LoVo (cell line): ENCODE measurements at places on chromosomes 12 and 14.

- peak; percentile 29 for DNase-seq
Measured at GRCh38 chr14:50410921-50411320, 14.2 kb upstream of the CDKL1 start.

DNA sequence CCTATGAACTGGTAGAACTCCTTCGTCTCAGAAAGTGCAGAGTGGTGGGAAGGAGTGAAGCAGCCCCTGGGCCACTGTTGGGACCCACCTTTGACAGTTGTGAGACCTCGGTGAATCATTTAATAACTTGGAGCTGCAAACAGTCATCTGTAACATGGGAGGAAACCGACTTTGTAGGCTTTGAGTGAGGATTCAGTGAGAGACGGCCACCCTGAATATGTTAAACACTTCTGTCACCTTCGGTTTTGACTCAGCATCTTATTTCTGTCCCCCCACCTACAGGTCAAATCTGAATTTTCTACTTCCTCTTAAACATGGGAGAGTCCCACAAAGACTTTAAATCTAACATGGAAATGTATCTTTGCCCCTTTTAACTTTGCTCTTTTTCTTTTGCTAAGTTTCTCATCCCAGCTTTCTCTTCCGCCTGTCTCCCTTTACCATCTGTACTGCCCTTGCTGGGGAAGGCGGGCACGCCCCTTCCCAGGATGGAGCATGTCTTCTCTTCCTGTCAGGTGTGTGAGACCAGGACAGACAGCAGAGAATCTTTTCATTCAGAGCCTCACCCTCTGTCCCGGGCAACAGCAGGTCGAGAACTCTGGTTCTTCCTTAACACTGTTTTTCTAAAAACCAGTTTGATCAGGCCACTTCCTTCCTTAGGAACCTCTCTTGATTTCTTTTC lies 37.1 kb downstream of the ZC3H14 start:
- no peak for DNase-seq

DNA sequence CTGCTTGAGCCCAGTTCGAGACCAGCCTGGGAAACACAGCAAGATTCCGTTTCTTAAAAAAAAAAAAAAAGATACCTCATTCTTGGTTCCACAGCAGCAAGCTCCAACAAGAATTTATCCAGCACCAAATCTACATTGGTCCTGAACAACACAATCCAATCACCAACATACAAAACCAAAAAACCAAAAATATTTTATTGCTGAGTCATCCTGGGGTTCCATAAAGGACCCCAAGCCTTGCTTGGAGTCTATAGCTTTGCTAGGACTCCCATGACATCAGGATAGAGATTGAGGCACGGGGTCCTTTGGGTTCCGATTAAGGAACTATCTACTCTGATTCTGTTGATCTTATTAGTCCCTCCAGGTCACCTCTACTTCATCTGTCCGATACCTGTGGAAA lies 7.7 kb downstream of the OSGEP start:
- no peak for DNase-seq

GRCh38 chr14:38994731-38995130 lies 108.3 kb downstream of the SEC23A start:
- no peak for DNase-seq

DNA sequence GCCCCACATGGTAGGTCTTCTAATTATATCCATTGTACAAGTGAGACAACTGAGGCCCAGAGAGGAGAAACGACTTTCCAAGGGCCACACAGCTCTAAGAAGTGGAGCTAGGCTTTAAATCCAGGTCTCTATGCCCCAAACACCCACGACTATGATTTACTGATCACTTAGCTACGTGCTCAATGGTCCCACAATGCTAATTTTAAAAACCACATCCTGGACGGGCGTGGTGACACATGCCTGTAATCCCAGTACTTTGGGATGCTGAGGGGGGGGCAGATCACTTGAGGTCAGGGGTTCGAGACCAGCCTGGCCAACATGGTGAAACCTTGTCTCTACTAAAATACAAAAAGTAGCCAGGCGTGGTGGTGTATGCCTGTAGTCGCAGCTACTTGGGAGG lies 8.4 kb upstream of the MLEC start:
- DNase-seq: no peak

- no peak for DNase-seq
Measured at GRCh38 chr14:50865391-50866076, 6.3 kb upstream of the ABHD12B start.

GRCh38 chr14:71591929-71592328 lies 340.3 kb upstream of the RGS6 start:
- DNase-seq: peak; percentile 13

DNA sequence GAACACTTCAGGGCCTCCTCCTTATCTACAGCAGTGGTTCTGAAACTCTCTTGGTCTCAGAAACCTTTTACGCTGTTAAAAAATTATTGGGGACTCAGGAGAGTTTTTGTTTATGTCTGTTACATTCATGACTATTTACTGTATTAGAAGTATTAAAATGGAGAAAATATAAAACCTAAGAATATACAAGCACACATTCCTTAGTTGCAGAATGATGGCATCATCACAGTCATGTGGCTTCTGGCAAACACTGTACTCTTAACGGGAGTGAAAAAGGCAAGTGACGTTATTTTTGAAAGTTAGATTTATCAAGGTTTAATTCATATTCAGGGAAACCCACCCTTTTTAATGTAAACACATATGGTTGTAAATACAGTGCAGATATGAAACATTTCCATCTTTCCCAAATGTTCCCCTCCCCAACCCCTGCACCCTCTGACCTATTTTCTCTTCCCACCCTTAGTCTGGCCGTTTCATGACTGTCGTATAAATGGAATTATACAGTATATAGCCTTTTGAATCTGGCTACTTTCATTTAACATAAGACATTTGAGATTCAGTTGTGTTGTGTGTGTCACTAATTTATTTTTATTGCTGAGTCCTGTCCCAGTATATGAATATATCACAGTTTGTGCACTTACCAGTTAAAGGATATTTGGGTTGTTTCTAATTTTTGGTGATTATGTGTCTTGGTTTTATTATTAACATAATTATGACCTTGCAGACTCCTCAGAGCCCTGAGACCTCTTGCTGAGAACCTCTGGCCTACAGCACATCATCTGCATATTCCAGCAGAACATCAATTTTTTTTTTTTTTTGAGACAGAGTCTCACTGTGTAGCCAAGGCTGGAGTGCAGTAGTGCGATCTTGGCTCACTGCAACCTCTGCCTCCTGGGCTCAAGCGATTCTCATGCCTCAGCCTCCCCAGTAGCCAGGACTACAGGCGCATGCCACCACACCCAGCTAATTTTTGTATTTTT lies 457.0 kb downstream of the PCNX1 start:
- DNase-seq: no peak

DNA sequence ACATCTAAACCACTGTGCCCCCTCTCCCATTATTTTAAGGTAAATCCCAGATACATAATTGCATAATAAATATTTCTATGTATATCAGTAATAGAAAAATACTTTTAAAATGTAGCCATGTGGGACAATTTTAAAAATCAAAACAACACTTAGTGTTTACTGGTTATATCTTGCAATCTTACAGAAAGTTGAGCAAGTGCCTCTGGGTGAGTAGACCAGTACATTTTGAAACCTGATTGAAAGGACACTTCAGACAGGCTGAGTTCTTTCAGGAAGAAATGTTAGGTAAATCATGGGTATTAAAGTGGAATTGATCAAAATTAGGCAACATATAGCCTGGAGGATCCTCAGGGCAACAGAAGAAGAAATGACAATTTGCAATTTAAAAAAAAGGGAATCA lies 7.2 kb downstream of the SLC38A4 start:
- no peak for DNase-seq

DNA sequence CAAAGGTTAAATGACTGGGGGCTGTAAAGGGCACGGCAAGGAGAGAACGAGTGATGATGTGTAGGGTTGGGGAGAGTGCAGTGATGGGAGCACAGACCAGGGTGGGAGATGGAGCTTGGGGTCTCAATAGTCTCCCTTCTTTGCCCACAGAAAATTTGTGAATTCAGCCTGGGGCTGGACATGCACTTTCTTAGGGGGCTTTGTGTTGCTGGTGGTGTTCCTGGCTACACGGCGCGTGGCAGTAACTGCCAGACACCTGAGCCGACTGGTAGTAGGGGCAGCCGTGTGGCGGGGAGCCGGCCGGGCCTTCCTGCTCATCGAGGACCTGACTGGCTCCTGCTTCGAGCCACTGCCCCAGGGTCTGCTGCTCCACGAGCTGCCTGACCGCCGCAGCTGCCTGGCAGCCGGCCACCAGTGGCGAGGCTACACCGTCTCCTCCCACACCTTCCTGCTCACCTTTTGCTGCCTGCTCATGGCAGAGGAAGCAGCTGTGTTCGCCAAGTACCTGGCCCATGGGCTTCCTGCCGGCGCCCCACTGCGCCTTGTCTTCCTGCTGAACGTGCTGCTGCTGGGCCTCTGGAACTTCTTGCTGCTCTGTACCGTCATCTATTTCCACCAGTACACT lies 1.7 kb downstream of the FITM1 start:
- no peak for DNase-seq

- peak; percentile 66 for DNase-seq
Measured at GRCh38 chr12:27709932-27710591, 570 bp upstream of the MRPS35 start.

DNA sequence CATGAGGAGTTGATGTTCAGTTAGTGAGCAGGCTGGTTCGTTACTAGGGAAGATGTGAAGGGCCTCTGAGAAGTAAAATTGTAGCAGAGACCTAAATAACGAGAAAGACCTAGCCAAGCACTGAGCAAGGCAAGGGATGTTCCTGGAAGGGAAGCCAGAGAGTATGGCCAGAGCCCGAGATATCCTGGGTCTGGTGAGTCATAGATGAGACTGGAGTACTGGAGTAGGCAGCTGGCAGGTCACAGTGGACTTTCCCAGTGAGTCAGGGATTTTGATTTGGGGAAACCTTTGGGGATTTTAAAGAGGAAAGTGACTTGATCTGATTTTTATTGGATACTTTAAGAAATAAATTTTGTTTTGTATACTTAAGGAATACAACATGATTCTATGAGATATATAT lies 369.0 kb downstream of the DIO2 start:
- no peak for DNase-seq

DNA sequence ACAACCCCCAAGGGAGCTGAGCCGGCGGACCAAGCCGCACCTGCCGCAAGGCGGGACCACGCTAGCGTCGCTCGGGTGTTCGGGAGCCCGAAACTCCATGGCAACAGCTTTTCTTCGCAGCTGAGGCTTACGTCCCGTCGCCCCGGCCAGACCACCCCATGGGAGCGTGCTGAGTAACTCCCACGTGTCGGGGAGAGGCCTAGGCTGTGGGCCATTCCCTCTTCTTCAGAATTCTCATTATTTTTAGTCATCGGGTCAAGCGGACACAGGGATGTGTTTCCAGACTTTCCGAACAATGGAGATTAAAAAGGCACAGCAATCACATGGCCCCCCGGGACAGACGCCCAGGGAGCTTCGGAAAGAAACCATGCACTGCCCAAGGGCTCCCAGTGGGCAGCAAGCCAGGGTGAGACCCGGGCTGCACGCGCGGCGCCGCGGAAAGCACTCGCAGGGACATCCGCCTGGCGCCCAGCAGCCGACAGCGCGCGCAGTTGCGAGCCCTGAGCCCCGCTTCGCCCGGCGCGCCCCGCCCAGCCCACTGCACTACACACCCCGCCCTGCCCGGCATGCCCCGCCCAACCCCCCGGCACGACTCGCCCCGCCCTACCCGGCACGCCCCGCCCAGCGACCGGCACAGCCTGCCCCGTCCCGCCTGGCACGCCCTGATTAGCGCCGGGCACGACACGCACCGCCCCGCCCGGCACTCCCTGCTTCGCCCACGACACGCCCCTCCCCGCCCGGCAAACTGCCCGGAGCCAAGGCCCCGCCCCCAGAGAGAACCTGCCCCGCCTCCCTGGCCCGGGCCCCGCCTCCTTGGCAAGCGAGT lies 422 bp upstream of the AK7 start:
- peak; percentile 95 for DNase-seq

DNA sequence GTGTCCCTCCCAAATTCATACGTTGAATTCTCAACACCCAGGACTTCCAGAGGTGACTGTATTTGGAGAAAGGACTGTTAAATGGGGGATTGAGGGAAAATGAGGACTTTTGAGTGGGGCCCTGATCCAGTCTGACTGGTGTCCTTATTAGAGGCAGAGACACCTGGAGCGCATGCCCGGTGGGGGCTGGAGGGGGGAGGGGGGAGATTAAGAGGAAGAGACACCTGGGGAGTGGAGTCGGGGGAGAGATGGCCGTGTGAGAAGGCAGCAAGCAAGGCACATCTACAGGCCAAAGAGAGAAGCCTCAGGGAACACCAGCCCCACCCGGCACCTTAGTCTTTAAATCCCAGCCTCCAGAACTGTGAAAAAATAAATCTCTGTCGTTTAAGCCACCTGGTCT lies 209.7 kb downstream of the SLC41A2 start:
- no peak for DNase-seq

- no peak for DNase-seq
Measured at GRCh38 chr12:57693317-57693658, 644 bp upstream of the OS9 start.

- no peak for DNase-seq
Measured at GRCh38 chr14:99968191-99968920, 96.9 kb upstream of the EVL start.

GRCh38 chr12:120741476-120742421 lies 16.1 kb downstream of the ACADS start:
- no peak for DNase-seq

GRCh38 chr14:68578597-68578996 lies 214.3 kb downstream of the ZFP36L1 start:
- no peak for DNase-seq

DNA sequence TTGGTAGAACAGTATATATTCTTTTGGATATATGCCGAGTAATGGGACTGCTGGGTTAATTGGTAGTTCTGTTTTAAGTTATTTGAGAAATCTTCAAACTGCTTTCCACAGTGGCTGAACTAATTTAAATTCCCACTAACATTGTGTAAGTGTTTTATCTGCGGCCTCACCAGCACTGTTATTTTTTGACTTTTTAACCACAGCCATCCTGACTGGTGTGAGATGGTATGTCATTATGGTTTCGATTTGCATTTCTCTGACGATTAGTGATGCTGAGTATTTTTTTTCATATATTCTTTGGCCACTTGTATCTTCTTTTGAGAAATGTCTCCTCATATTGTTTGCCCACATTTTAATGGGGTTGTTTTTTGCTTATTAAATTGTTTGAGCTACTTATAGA lies 357.4 kb downstream of the C12orf50 start:
- DNase-seq: no peak

GRCh38 chr12:82842480-82842879 lies 155.8 kb downstream of the TMTC2 start:
- no peak for DNase-seq

GRCh38 chr12:121288158-121288845 lies 8.2 kb downstream of the CAMKK2 start:
- DNase-seq: no peak

GRCh38 chr14:88380405-88380804 lies 5.1 kb upstream of the SPATA7 start:
- peak; percentile 7 for DNase-seq

- peak; percentile 6 for DNase-seq
Measured at GRCh38 chr14:76812093-76812421, 625 bp downstream of the ANGEL1 start.

GRCh38 chr12:83800022-83800421 lies 1112.6 kb downstream of the SLC6A15 start:
- no peak for DNase-seq

DNA sequence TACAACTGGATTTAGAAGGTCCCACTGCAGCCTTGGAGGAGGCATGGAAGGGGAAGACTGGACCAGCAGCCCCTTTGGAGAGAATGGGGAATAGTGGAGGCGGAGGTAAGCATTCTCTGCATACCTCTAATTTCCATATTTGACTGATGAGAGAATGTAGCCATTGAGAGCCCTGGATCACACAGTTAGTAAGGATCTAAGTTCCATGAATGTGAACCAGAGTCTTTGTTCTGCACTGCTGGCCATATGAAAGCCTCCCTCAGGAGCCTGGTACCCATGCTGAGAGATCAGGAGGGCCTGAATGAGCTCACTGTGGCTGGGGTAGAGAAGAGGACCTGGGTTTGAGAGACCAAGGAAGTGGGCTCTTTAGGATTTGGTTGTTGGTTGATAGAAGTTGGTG lies 192.1 kb downstream of the TMEM132C start:
- no peak for DNase-seq
